ENCODE measurements at places on chromosomes 2 and 18. TPM values are rescaled to one million over a fixed set of nuclear protein-coding genes. Genes with fewer than 3 reads are reported as not detected.

- DNase-seq, result no peak
Observed at GRCh38 chr2:229914171-229914570, 7.6 kb downstream of the TRIP12 start.

DNAJC5G gene
- not detected for total RNA-seq

- DNase-seq, result no peak
Observed at GRCh38 chr2:209209943-209210342, 213.9 kb upstream of the MAP2 start.

DNA sequence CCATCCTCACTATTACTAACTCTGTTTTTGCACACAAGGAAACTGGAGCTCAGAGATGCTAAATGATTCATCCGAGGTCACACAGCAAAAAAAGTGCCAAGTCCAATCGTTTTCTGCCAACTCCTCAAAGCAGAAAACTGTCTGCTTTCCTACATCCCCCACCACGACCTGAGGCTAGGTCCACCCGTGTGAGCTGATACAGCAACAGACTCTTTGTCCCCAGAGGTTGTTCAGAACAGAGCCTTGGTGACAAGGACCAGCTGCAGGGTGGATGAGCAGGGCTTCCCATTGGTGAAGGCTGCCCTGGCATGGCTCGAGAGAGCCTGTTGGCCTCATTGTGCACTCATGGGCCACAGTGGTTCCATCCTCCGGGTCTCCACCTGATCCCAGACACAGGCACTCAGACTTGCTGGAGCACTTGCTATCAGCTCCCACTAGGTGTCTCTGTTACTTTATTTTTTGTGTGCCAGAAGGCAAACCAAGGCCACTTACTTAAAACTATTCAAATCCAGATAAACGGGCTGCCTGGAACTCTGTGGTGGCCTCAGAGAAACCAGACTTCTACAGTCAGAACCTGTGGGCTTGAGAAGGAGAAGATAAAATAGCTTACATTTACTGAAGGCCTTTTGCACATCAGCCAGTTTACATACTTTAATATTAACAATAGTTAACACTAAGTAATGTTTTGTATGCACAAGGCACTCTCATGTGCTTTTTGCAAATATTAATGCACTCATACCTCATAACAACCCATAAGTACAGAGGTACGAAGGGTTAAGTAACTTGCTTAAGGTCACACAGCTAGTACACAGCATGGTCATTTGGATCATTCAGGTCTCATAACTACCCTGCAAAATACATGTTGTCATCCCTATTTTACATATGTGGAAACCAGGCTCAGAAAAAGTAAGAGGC is 62.9 kb upstream of the CTIF start:
- peak; percentile 29 for DNase-seq

DNA sequence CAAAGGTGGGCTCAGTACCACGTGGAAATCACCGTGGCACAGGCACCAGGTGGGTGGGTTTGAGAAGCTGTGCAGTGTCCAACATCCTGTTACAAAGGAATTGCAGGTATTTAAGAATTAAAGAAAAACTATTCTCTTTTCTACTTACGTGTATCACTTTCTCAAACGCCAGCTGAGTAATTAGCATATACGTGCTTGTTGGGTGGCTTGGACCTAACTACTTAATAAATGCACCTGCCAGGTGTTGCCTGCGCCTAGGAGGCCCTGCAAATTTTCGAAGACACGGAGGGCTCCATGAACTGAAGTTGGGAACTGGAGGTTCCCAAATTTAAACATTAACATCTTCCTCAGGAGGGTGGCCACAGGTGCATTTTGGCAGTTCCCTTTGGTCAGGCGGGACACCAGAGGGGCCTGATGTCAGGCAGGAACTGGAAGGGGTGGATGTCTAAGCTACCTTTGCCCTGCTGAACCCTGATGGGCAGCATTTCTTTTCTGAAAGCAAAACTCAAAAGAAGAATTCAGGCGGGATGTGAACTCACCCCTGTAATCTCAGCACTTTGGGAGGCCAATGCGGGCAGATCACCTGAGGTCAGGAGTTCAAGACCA is 84.8 kb downstream of the HS6ST1 start:
- DNase-seq, result no peak

Measured in mucosa of descending colon (tissue), 3 donors.